ENCODE measurements at places on chromosomes 6 and 20.

DNA sequence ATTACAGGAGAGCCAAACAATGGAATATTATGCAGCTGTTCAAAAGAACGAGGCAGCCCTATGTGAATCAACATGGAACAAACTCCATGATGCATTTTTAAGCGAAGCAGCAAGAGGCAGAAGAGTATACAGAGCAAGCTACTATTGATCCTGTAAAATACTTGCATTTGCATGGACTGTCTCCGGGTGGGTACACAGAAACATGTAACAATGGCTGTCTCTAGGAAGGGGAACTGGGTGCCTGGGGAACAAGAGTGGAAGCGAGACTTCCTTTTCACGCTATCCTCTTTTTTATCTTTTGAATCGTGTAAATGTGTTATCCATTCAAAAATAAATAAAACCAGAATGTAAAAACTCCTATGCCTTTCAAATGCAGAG is 93.3 kb upstream of the SIRPA start:
- no peak for DNase-seq

- peak; percentile 74 for DNase-seq
These were observed 23.2 kb downstream of the RBCK1 start for GRCh38 chr20:431012-431904.

DNA sequence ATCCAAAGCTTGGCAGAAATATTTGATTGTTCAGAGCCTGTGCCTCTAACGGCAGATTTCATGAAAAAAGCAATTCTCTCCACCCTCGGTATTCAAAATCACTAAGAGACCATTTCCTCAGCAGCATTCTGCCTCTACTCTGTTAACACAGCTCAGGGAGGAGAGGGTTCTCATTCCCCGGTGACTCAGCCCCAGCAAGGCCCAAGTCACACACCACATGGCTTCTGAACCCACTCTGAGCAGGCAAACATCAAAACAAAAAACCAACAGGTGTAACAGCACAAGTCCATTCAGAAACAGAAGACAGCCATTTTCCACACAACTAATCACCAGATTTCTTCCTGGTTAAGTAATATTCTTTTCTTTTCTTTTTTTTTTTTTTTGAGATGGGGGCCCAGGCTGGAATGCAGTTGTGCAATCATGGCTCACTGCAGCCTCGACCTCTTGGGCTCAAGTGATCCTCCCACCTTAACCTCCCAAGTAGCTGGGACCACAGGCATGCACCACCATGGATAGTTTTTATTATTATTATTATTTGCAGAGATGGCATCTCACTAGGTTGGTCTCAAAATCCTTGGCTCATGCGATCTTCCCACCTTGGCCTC is 55.4 kb downstream of the GFOD1 start:
- no peak for DNase-seq

DNA sequence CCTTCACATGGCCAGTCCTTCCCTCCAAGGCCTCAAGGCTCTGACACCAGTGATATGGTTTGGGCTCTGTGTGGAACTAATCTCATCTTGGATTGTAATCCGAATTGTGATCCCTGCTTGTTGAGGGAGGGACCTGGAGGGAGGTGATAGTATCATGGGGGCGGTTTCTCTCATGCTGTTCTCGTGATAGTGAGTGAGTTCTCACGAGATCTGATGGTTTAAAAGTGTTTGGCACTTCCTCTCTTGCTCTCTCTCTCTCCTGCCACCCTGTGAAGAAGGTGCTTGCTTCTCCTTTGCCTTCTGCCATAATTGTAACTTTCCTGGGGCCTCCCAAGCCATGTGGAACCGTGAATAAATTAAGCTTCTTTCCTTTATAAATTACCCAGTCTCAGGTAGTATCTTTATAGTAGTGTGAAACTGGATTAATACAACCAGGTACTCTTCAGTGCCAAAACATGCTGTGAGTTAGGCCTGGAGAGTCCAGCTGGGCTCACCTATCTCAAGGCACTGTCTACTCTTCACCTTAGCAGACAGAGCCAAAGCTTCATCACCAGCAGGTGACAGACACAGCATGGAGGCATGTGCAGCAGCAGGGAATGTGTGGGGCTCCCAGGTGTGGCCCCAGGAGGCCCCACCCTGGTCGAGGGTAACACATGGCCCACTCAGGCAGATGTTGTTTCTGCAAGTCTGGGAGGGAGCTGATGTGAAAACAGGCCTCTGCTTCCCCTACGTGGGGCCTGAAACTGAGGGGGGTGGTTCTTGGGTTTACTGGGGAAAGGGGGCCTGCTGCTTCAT is 97.5 kb upstream of the CDYL start:
- DNase-seq, result no peak

DNA sequence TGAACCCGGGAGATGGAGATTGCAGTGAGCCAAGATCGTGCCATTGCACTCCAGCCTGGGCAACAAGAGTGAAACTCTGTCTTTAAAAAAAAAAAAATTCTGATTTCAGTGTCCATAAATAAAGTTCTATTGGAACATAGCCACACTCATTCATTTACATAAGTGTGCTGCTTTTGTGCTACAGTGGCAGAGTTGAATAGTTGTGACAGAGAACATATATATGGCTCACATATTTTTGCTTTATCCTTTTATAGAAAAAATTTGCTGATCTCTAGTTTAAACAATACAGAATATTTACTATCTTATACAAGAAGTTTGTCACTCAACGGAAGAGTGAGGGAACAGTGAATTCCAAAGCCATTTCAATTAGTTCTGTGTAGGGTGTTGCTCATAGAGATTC is 18.0 kb downstream of the MCM8 start:
- no peak for DNase-seq

Data from kidney capillary endothelial cell (primary cell).